ENCODE measurements at places on chromosomes 1 and 21.

- peak; percentile 68 for DNase-seq
Observed at GRCh38 chr1:201713086-201713810, 115.7 kb upstream of the IPO9 start.

GRCh38 chr1:215147024-215147423 is 64.5 kb downstream of the KCNK2 start:
- no peak for DNase-seq

DNA sequence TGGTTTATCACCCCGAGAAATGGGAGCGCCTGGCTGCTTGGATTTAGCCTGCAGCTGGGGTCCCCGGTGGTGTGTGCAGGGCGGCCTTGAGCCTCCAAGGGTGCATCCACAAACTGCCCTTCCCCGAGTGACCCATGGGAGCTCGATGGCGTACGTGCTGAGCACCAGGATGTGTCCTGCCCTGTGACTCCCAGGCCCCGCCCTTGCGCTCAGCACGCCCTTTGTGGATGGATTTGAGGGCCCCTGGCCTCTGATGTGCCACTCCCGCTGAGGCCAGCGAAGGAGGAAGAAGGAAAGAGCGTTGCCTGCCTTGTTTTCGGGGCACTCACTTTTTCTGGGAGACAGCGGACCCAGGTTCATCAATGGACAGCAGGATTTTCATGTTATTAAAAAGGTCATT is 1.7 kb upstream of the TFF3 start:
- DNase-seq, result no peak

- DNase-seq, result no peak
Observed at GRCh38 chr1:204477036-204477740, 17.4 kb downstream of the PIK3C2B start.

GRCh38 chr1:239835946-239836440 is 255.7 kb upstream of the FMN2 start:
- no peak for DNase-seq

DNA sequence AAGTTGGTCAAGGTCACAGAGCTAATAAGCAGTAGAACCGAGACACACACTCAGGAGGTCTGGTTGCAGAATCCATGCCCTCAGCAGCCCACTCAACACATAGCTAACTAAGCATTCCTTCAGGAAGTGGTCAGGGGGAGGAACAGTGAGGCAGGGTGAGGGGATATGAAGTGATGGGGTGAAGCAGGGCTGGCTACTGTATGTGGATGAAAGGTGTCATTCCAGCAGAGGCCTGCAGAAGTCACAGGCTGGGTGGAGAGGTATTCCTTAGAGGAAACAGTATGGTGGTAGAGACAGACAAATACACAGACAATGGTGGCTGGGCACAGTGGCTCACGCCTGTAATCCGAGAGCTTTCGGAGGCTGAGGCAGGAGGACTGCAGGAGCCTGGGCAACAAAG is 14.1 kb downstream of the TMCO4 start:
- no peak for DNase-seq

DNA sequence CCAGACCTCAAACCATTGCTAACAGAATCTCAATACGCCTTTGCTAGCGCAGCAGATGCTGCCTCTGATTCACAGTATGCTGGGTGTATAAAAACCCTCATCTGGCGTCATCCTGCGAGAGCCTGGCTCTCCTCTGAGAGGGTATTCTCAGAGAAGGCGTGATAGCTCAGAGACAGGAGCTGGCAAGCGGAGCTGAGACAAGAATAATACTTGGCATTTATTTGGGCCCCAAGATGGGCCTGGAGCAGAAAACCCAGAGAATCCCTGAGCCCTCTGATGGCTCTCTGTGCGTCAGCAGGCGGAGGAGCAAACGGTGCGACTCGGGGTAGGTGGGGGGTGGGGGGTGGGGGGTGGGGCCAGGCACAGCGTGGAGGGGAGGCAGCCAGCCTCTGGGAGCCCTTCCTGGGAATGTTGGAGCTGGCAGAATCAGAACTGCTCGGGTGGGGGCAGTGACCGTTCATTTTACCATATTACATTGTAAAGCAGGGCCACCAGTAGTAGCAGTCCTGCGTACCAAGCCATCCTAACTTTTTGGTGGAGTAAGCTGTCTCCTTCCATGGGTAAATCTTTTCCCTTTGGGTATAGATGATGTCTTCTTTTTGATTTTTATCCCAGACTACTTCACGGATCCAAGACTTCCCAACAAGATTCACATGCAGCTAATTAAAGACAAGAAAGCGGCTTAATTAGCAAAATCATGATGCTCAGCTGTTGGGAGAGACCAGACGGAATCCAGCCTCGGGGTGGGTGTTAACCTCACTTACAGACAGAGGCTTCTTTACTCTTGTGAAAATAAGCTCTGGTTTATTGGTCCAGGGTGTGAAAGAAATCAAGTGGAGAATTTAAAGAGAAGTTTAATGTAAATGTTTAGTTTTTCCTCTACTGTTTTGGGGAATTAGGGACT is 7.1 kb downstream of the RIIAD1 start:
- DNase-seq, result no peak

DNA sequence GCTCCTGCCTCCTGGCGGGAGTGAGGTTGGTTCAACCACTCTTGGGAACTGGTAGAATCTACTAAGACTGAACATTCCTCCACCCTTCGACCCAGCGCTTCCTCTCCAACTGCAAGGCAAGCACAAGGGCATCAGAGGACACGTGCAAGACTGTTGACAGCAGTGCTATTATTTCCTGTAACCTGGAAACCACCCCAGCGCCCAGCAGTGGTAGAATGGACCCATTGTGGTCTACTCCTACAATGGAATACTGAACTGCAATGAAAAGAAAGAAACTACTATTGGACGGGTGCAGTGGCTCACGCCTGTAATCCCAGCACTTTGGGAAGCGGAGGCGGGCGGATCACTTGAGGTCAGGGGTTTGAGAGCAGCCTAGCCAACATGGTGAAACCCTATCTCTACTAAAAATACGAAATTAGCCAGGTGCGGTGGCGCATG is 33.0 kb upstream of the TARDBP start:
- peak; percentile 34 for DNase-seq

DNA sequence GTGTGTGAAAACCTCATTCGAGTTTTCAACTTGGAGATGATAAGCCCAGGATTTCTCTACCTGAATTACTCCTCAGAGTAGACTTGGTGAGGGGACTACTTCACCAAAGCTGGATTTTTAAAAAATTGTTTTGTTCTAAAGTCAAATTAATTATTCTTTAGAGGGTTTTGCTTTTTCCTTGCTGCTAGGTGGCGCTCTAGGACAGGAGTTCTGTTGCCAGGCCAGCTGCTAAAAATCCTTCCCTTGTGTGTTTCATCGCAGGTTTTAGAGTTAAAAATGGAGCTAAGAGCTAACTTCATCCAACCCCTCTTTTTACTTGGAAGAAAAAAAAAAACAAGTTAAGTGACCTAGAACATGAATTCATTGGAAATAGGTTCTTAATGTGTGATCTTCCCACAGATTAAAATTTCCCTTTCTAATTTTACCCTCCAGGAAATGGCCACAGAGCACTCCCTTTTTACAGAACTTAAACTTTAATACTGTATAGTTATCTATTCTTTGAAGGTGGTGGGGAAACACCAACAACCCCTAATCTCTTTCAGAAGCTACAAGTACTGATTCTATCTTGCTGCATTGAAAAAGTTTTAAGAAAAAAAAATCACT is 36.7 kb upstream of the FAM163A start:
- peak; percentile 65 for DNase-seq

DNA sequence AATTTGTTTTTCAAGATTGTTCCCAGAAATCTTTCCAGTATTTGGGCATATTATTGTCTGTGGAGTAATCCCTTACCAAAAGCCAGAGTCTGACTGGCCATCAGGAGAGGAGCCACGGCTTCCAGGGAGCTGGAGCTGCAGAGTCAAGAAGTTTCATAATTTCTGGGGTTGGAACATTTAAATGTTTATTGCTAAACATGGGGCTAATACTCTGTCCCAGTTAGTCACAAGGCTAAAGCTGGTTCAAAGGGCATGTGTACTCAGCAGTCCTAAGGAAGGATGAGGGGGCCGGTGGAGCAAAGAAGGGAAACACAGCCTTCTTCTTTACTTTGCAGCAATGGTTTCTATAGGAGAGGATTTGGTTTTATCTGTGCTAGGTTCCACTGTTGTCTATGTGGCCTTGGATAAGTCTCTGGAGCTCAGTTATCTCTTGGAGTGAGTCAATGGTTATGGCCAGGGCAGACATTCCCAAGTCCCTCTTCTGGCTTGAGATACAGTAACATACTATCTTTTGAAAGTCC is 9.5 kb downstream of the DENND2D start:
- no peak for DNase-seq

GRCh38 chr1:61692155-61692800 is 32.7 kb downstream of the TM2D1 start:
- DNase-seq, result peak; percentile 21

GRCh38 chr1:4090556-4090955 is 190.5 kb upstream of the C1orf174 start:
- DNase-seq, result no peak

DNA sequence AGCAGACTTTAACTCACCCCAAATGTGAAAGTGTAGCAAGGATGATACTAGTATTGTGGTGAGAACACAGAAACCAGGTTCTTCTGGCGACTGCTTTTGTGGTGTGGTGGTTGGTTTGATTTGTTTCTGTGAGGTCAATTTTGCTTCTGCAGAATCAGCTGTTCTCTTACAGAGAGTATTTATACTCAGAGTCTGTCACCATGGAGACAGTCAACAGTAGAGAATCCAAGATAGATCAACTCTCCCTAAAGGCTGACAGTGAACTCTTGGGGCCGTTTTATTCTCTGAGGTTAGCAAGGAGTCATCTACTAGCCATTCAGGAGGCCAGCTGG is at the start of gene CFAP107:
CFAP107 (plus strand) TSS at position 209 of the 332 bp plus-strand sequence. CDS start 231 bp downstream, outside the sequence.
- peak; percentile 8 for DNase-seq

DNA sequence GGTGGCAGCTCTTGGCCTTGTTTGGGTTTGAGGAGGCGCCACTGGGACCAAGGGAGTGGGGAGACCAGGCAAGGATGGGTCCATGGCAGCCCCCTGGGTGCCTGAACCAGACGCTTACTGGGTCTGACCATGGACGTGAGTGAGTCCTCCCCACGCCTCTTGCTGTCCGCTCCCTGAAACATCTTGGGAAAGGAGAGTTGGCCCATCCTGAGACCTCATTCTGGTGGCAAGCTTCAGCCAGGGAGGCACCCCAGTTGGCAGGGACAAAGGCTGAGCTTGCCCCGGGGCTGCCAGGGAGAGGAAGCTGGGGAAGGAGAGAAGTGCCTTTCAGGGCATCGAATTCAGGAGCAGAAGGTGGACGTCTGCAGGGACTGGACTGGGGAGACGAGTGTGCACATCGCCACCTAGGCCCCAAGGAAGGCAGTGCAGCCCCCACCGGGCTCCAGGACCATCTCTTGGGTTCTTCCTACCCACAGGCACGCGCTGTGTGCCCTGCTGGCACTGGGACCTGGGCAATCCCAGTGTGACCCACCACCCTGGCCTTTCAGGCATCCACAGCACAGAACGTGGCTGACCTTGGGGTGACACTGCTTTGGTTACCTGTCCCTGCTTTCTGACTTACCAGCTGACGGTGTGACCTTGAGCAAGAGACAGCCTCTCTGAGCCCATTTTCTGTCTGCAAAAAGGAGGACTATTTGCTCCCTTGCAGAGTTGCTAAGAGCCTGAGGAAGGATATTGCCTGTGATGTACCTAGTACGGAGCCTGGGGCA is 132.9 kb upstream of the WNT4 start:
- DNase-seq, result peak; percentile 76

- no peak for DNase-seq
Observed at GRCh38 chr1:193663965-193664364, 477.6 kb upstream of the B3GALT2 start.

- peak; percentile 79 for DNase-seq
Observed at GRCh38 chr1:152392909-152393308, 21.2 kb downstream of the CRNN start.

GRCh38 chr1:67135354-67135753 is 584 bp upstream of the C1orf141 start:
- no peak for DNase-seq

- no peak for DNase-seq
Observed at GRCh38 chr1:241356187-241356518, 852 bp downstream of the RGS7 start.

- DNase-seq, result no peak
Observed at GRCh38 chr1:168628807-168629206, 52.4 kb downstream of the XCL1 start.

DNA sequence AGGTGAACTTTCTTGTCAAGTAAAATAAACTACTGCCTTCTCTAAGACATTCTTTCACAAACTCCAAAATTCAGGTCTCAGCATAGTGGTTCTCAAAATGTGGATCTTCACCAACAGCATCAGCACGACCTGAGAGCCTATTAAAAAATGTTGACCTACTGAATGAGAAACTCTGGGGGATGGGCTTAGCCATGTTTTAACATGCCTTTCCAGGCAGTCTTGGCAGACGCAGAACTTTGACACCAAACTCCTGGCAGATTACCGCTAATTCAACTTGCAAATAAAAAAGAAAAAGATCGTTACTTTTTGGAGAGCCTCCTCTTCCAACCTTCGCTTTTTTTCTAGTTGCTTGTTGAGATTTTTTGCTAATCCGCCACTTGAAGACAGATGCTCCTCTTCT is 35.1 kb downstream of the ARHGAP29 start:
- DNase-seq, result no peak

GRCh38 chr1:59803458-59804038 is 11.2 kb upstream of the HOOK1 start:
- DNase-seq, result no peak

GRCh38 chr1:83516369-83516768 is 482.6 kb downstream of the TTLL7 start:
- DNase-seq, result no peak

- no peak for DNase-seq
Observed at GRCh38 chr1:7684132-7684531, 87.0 kb upstream of the VAMP3 start.

DNA sequence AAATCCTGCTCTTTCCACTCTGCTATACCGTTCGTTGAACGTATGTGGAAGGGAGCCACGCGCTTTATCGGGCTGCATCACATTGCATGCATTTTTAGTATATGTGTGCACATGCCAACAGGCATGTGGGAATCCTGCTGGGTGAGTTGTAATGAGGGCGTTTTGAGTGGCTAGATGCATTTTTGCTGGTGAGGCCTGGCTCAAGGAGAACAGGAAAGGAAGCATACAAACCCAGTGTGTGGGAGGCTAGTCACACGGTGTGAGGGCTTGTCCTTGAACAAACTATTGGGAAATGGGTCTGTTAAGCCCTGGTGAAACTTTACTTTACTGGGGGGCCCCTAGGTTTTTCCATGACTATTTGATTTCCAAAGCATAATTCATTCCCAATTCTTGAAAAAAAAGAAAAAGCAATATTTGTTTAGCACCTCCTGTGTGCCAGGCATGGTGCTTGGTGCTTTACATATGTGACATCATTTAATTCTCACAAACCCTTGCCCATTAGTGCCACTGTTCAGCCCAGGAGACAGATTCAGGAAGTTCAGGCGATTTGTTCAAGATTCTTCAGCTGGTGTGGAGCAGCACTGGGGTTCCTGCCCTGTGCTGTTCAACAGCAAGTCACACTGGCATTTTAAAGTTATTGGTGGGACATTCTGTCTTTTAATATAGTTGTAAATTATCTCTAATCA is 25.6 kb upstream of the JUN start:
- no peak for DNase-seq

GRCh38 chr1:94044290-94044790 is 76.6 kb downstream of the ABCA4 start:
- peak; percentile 79 for DNase-seq

GRCh38 chr1:198271467-198271866 is 114.7 kb downstream of the NEK7 start:
- no peak for DNase-seq

- no peak for DNase-seq
Observed at GRCh38 chr1:247506831-247507230, 29.4 kb downstream of the OR2C3 start.

Data from HT-29 (cell line).